ENCODE measurements at places on chromosomes 2 and 18.
A peak's percentile ranks its signal among the peaks of the same experiment; 100 is the strongest.

GRCh38 chr2:235026649-235027557, 75.1 kb downstream of the SH3BP4 start:
- DNase-seq = peak; percentile 95

GRCh38 chr2:36653967-36654694, 42.4 kb upstream of the VIT start:
- no peak for DNase-seq

- DNase-seq = no peak
Measured at GRCh38 chr2:68425503-68425902, 41.6 kb downstream of the FBXO48 start.

GRCh38 chr2:15238028-15238427, 323.1 kb downstream of the NBAS start:
- no peak for DNase-seq

- no peak for DNase-seq
Measured at GRCh38 chr2:236896688-236897087, 189.0 kb upstream of the COPS8 start.

GRCh38 chr2:217929757-217930707, 72.8 kb downstream of the TNS1 start:
- DNase-seq = no peak

DNA sequence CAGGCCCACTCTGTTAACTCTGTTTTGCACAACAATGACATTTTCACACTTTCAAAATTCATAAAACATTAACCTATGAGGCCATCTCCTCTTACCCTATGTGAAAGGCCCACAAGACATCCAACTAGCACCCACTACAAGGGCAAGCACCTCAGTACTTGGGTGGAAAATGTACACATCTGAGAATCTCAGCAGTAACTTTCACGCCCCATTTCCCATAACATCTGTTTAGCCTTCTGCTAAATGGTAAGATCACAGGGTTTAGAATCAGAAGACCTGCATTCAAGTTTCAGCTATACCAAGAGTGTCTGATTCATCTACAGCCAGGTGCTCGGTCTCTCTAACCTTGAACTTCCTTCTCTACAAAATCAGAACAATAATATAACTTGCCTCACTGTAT, 89.2 kb downstream of the SP100 start:
- no peak for DNase-seq

- no peak for DNase-seq
Measured at GRCh38 chr2:207254591-207255464, 89.1 kb upstream of the KLF7 start.

GRCh38 chr2:116819355-116819754, 995.1 kb upstream of the DDX18 start:
- DNase-seq = no peak

DNA sequence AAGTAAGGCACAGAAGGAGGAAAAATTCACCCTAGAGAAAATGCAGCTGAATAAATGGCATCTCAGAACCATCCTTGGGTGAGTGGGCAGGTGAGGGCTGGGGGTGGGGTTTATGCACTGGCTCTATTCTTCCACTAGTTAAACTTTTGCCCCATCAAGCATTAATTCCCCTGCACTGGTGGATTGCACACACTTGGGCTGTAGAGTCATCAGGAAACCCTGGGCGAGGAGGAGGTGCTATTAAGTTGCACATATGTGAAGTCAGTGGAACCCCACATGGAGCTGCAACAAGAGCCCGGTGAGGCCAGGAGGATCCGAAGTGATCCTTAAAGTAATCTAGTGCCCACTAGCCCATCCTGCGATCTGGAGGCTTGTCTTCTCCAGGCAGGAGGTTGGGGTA, 6.8 kb upstream of the DNAJB2 start:
- DNase-seq = no peak

- no peak for DNase-seq
Measured at GRCh38 chr18:27899893-27900292, 277.0 kb downstream of the CDH2 start.

- no peak for DNase-seq
Measured at GRCh38 chr2:160417745-160418397, 75.7 kb downstream of the RBMS1 start.

- DNase-seq = no peak
Measured at GRCh38 chr2:69061525-69061924, 48.5 kb downstream of the ANTXR1 start.

- no peak for DNase-seq
Measured at GRCh38 chr2:160294339-160294803, 94.3 kb upstream of the ITGB6 start.

DNA sequence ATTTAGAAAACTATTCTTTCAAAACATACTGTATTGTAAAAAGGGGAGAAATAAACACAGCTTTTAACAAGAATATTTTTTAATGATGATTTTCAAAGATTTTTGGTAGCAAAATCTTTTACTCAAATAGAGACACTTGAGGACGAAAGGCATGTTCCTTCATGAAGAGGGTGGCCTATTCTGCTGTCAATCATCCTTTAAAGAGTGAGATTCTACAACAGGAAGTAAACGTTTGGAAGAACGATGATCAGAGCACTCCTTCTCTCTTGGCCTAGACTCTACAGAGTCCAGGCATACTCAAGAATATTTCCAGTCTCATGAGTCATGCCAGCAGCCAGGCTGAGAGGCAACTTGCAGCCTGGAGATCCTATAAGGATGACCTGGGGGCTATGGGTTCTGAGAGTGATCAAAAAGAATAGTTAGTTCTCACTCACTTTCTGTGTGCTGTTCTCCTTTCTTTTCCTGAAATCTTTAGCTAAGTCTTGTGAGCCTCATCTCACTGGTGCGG, 62.4 kb upstream of the TCF4 start:
- DNase-seq = no peak

DNA sequence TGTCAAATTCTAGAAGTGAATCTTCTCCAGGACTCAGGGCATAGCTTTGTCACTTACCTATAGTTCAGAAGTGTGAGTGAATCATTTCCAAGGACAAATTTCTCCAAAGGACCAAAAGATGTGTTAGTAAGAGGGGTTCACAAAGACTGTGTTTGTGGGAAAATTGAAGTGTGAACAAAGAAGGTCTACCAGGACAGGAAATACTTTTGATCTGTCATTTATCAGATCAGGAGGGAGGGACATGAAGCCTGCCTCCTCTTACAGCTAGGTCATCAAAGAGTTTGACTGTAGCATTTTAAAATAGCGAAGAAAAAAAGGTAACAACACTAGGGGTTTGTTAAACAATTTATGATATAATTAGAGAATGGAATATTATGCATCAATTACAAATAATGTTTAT, 2.0 kb upstream of the CD28 start:
- DNase-seq = no peak

GRCh38 chr18:22363867-22364463, 53.8 kb downstream of the CTAGE1 start:
- no peak for DNase-seq

- DNase-seq = no peak
Measured at GRCh38 chr2:10772201-10772867, 40.3 kb downstream of the PDIA6 start.

DNA sequence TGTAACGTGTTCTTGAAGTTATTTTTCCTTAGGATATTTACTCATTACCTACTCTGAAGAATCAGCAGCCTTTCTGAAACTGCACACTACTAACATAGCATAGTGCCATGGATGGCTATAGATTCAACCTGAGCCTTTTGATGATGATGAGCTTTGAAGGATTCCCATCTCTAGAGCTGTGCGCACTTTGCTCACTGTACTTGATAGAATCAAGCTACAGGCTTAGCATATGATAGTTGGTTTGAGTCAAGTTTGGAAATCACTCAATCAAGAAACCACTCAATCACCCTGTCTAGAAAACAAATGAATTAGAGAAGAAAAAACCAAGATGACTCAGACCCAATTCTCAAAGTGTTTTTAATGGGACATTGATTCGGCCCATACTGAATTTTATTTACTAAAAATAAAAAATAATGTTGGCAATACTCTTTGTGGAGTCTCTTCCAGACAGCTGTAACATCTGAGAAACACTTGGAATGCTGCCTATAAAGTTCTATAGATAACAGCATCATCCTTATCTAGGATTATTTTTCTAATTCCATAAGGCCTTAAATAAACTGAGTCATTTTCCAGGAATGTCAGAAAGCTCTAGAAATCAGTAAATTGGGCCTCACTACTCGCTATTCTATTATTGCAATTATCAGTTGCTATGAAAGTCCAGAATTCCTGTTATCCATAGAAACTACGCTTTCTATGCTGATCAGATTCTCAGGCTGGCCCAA, 259.0 kb upstream of the ERBB4 start:
- DNase-seq = no peak

DNA sequence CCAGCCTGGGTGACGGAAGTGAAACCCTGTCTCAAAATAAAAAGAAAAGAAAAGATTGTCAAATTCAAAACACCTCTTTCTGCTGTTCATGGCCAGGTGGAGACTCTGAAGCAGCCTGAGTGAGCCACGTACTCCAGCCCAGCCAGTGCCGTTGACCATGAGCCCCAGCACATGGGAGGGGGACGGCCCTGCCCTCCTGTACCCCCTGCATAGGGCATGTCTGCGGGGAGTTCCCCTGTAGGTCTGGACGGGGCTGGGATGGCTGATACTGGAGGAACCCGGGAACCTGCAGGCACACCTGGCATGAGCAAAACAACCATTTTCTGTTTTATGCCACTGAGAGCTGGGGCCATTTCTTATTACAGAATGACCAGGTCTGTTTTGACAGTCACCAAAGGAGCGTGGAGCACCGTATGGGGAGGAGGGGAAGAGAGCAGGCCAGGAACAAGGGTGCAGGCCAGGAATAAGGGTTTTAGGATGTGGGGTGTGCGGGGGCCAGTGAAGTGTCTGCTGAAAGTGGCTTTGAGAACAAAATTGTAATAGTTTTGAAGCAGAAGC, 30.1 kb downstream of the TMEM18 start:
- DNase-seq = no peak

DNA sequence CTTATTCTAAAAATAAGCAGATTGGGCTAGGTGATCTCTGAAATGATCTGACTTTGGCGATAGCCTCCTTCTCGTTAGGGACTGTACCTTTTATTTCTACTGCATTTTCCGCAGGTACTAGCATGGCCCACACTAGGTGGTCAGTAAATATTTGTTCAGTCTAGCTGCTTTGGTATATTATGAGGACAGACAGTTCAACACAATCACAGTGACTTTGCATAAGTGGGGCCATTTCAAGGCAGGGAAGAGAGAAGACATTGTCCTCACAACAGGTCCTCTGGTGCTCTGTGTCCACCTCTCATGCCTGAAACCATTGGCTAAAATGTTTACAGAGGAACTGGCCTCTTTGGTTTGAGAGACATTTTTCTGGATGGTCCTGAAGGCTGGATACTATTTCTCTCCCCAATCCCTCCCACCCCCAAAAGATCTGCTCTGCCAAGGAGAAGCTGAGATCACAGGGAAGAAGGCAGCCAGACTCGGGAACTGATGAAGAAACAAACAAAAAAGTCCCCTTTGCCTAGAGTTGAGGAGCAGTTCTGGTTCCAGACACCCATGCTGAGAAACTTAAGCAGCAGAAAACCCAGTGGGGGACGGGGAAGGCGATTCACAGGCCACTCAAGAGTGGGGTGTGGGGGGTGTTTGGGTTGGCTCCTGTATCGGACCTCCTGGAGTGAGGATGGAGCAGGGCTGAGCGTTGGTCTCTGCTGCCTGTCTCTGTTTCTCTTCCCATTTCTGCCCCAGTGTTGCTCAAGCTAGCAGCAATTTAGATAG, 2.9 kb upstream of the TNP1 start:
- DNase-seq = no peak

DNA sequence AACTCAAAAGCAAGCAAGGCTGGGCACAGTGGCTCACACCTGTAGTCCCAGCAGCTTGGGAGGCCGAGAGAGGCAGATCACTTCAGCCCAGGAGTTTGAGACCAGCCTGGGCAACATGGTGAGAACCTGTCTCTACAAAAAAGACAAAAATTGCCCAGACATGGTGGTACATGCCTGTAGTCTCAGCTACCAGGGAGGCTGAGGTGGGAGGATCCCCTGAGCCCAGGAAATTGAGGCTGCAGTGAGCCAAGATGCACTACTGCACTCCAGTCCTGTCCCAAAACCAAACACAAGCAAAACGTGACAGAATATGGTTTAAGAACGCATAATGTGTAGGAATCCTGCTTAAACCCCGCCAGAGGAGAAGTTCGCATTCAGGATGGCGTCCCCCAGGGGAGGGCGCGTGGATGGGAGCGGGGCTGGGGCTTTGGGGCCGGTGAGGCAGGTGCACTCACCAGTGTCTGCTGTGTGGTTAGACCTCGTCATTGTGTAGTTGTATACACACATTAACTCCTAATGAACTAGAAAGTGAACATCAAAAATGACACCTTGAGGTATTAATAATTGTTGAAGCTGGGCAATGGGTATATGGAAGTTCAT, 5.4 kb downstream of the COLEC11 start:
- DNase-seq = no peak

DNA sequence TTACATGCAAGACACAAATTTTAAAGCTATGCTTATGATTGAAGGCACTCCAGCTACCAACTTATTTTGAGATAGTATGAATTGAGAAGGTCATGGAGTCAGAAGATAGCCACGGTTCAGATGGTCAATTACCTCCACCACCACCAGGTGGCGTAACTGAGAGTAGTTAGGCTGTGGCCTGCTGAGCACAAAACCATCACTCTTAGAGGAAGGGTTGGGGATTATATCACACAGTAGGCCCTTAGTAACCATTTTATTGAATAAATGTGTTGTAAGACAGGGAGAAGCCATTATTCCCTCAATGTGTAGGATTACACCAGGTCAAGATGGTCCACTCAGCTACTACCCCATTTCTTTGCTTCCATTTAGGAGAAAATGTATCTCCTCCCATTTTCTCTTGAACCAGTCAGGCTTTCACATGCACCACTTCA, 18.8 kb downstream of the KLHL41 start:
- DNase-seq = peak; percentile 30

Measured in NCI-H1105 treated with DMSO at 0.1 percent for 48 hours (cell line).